Activated CD4-positive, alpha-beta memory T cell treated with anti-CD3 and anti-CD28 coated beads for 36 hours (primary cell): ENCODE measurements at places on chromosomes 5 and 9.

- no peak for DNase-seq
Measured at GRCh38 chr9:96522366-96522765, 72.4 kb downstream of the HABP4 start.

DNA sequence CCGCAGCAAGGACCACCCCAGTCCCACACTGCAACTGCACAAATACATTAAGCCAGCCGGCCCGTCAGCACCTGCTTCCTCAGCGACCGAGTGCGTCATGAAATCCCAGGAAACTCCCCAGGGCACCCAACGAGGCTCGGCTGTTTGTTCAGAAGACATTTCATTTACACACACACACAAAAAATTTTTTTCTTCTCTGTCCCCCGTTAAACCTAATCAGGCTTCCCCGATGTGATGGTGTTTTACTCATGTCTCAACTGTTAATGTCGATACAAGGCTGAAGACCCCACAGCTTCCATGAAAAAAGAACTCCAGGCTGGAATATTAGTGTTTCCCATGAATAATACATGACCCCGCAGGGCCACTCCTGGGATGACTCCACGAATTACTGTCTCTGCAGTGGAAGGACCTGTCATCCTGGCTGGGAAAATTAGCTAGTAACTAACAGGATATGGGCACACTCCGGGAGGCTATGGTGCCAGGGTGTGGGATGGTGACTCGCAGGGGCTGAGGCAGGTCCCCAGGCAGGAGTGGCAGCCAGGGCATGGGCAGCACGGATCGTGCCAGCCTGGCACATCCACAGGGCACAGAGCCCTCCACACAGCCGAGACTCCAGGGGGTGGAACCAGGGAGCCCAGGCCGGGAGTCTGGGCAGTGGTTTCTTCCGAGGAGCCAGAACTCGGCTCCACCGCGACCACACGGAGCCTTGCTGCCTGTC, 102.4 kb downstream of the VAV2 start:
- no peak for DNase-seq

- DNase-seq = no peak
Measured at GRCh38 chr9:33375238-33375840, 27.0 kb downstream of the AQP7 start.

- DNase-seq = no peak
Measured at GRCh38 chr9:78989031-78989658, 582.6 kb upstream of the TLE4 start.

DNA sequence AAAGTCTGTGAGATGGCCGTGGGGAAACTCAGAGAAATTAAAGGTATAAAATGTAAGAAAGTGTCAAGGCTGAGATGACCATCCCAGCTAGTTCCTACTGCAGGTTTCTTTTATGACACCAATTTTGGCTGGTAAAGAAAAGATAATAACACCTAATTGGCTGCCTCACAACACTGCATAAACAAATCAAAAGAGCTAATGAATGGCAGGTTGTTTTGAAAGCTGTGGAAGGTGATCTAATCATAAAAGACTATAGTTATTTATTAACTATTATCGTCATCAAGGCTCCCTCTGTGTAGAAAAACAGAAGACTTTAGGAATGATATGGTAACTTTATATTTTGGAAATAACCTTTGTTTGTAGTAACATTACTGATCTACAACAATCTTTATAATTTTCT, 3.5 kb upstream of the SPINK5 start:
- no peak for DNase-seq

DNA sequence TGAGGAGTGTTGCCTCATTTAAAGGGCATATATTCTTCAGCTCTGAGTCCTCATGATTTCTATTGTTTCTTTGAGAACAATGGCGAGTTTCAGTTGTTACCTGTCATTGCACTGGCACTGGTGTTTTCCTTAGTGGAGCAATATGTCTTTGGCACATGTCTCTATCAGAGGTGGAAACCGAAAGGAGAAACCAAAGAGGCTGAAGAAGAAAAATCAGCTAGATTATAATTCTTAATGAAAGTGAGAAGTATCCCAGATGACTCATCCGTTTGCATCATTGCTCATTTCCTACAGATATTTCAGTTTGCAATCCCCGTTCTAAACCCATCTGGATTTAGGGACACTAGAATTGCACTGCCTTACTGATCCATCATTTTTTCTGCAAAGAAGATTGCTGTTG, 324.6 kb downstream of the TMEM232 start:
- DNase-seq = no peak

DNA sequence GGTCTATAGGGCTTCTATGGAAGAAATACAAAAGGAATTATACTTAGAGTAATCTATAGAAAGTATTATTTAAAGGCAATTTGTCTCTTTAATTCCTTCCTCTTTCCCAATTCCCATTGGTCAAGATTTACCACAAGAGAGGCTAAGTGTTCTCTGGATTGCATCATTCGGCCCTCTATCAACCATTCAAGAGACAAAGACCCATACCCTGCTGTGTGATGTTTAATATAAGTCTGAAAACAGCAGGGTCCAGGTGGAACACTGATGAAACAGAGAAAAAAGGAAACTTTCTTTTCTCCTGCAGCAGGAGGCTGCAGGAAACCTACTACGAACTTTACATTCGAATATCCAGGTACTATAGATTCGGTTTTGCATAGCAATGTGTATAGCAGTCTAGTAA, 323.4 kb downstream of the CHSY3 start:
- no peak for DNase-seq

DNA sequence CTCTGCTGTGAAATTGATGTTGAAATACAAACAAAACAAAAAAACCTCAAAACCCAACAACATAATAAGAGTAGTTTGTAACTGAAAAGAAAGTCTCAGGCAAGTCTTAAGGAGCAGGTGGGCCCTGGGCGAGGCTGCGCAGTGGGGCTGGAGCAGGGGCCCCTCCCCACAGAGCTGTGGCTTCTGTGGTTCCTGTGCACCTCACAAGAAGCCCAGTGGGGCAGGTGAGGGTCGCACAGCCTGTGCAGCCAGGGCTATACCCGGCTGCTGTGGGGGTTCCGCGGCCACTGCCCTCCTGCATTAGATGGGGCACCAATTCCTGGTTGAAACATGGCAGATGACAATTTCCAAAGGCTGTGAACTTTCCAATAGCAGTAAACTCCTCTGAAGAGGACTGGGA, 75.3 kb downstream of the TRIO start:
- no peak for DNase-seq

DNA sequence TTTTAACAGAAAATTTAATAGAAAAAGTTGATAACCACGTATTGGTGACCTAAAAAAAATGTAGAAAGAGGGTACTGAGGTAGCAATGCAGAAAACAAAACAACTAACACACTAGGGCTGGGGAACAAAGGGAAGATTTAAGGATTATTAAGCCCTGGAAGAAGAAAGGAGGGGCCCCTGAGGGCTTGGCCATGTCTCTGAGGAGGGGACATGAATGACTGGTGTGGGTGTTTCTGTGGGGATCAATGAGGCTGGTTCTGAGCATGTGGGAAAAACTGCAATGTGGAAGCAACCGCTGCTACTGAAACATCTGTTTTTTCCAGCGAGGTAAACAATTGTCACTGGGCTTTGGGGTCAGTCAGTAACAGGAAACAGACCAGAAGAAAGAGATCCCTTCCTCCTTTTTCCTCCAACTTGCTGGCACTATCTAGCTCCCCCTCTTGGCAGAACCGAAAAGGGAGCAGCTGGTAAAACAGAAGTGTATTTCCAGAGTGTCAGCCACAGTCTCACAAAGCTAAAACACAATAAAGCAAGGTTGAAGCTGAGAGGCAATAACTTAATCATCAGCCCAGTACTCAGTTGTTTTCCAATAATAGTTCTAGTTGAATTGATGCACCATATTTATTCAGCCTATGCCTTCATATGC, 48.3 kb downstream of the ATPSCKMT start:
- DNase-seq = no peak

GRCh38 chr9:25678147-25678666, at the start of gene TUSC1:
Gene TUSC1 (minus strand): TSS chr9:25678444. CDS start chr9:25678312, 132 bp downstream.
- DNase-seq = no peak

GRCh38 chr5:116371935-116372334, 202.7 kb downstream of the SEMA6A start:
- no peak for DNase-seq

GRCh38 chr5:113321276-113321675, 113.5 kb downstream of the TSSK1B start:
- DNase-seq = no peak

- DNase-seq = peak; percentile 49
Measured at GRCh38 chr9:129602598-129603415, 18.1 kb downstream of the C9orf50 start.

DNA sequence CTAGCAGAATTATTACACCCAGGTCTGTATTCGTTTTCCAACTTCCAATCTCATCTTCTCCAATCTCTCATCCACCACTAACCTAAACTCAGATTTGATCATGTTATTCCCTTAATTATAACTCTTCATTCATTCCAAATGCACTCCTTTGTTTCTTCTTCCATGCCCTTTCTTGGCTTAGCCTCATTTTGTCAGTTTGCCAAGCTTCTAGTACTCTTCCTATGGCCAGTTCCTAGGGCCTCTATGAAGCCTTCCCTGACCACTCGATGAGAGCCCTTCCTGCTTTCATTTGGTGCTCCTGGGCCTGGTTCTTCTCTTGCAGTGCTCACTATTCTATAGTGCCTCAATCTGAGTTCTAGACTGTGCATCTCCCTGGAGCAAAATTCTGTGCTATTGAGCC, 5.8 kb downstream of the FAM219A start:
- no peak for DNase-seq

- DNase-seq = no peak
Measured at GRCh38 chr5:3694819-3695218, 99.2 kb downstream of the IRX1 start.

- no peak for DNase-seq
Measured at GRCh38 chr5:51618234-51618633, 235.0 kb downstream of the ISL1 start.

GRCh38 chr9:107337676-107338590, 54.9 kb downstream of the RAD23B start:
- no peak for DNase-seq

- DNase-seq = no peak
Measured at GRCh38 chr5:170551076-170551475, 47.3 kb downstream of the KCNIP1 start.

DNA sequence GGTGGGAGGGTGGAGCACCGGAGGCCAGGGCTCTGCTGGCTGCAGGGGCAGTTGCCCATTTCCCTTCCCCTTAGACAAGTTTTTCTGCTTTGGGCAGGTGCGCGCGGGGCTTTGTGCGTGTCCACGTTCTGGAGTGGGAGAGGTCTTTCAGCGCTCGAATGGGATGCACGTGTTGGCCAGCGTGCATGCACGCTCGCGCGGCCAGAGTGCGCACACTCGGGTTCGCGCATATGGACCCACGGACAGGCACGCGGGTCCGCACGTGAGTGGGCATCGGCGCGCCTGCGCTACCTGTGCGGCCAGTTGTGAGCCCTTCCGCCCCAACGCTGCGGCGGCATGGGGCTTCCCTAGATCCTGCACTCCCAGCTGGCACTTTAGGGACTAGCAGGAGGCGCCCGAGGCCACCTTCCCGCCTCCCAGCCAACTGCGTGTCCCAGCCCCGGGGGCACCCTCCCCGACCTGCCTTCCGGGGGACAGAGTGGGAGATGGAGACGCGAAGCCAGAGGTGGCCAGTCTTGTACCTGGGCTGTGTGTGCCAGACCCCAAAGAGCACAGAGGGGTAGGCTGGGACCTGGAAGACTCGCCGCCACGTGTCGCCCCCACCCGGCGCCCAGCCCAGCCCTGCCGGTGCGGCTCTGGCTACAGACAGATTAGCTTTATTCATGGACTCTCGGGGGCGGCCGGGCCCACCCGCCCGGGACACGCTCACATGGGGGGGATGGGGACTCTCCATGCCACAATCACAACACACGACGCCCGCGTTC, 9.8 kb upstream of the GPRIN1 start:
- no peak for DNase-seq

GRCh38 chr9:18675973-18676372, 202.0 kb downstream of the ADAMTSL1 start:
- no peak for DNase-seq

DNA sequence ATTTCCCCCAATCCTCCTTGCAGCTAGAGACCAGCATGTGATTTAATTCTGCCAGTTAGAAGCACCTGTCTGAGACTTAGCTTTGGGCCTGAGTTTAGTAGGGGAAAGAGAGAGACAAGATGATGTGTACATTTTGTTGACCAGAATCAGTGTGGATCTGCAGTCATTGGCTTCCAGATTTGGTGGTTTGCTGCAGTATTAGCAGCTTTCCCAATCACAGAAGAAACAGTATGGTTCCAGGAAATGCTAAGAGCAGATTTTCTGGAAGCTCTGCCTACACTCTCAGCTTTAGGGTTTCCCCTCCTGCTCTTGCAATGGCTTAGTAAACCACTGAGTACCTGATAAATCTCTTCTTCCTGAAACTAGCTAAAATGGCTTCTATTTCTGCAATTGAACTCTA, 48.8 kb upstream of the FREM1 start:
- DNase-seq = peak; percentile 20

DNA sequence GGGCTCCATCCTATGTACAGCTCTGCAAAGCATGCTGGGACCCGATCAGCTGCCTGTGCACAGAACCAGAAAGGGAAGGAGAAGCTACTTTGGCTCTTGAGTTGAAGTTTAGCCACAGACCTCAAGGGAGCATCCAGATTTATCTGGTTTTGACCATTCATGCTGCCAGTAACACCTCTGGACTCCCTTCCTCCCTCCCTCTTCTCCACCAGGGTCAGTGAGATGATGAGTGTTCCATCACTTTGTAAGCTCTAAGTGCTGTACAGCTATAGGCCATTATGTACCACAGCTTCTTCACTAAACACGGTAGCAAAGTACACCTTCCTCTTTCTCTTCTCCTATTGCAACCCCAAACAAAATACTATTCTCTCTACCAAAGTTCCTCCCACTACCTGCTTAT, 77.9 kb downstream of the GLIS3 start:
- no peak for DNase-seq

GRCh38 chr9:137276473-137277328, 825 bp upstream of the TOR4A start:
- no peak for DNase-seq

DNA sequence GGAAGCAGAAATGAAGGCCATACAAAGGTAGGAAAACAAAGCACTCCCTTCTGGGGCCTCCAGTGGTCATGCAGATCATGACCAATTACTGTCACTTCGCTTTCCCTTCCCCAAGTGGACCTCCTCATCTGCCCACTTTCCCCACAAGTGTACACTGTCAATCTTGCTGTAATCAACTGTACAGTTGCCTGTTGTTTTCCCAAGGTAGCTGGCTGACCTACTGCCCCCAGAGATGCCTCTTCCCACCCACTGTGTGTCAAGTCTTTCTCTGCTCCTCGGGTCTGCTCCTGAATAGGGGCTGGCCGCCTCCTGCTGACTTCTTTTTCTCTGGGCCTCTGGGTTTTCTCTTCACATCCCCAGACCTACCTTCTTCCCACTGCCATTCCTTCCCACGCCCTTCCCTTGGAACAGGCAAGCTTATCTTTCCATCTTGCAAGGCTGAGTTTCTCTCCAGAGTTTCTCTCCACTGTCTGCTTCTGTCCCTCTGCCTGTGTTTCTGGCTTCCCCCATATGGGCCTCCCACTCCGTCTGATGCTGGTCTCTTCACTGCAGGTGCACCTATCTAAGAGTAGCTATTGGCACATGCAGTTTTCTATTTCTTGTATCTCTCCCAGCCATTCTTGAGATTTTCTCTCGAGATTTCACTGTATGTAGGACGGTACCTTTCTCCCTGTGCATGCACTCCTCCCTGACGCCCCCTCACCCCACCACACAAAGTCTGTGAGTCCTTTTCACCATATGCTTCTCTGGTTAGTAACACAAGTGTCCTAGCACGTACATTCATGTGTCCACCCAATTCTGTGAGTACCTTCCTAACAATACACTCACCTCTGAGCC, 2.4 kb downstream of the ELL2 start:
- DNase-seq = no peak
